ENCODE measurements at places on chromosomes 3 and 15.

DNA sequence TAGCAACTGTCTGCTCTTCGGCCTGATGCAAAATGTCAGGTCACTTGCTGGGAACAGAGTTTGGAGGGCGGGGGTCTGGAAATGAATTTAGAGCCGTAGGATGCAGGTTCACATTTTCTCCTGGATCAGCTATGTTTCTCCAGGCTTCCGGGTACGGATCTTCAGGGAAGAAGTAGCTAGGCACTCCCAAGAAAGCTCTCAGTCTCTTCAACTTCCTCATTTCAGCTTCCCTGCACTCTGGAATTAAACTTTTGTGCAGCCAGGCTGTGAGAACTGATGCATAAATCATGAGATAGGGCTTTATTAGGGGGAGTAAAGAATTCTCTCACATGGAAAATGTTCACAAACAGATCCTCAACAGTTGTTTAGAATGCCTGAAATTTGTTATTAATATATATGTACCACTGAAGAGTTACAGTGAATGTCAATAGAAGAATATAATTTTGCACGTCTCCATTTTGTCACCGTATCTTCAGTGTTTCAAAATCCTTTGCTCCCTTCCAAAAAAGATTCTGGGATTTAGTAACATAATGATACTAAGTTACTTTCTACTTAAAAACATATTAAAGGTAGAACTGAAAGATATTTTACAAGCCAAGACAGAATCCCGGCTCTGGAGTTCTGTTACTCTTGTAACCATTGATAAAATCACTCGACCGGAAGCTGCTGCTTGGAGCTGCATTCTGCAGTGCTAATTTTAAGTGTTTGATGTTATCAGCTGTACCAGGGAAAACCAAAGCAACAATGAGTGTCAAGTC is 178.5 kb upstream of the P2RY1 start:
- peak; percentile 5 for DNase-seq

DNA sequence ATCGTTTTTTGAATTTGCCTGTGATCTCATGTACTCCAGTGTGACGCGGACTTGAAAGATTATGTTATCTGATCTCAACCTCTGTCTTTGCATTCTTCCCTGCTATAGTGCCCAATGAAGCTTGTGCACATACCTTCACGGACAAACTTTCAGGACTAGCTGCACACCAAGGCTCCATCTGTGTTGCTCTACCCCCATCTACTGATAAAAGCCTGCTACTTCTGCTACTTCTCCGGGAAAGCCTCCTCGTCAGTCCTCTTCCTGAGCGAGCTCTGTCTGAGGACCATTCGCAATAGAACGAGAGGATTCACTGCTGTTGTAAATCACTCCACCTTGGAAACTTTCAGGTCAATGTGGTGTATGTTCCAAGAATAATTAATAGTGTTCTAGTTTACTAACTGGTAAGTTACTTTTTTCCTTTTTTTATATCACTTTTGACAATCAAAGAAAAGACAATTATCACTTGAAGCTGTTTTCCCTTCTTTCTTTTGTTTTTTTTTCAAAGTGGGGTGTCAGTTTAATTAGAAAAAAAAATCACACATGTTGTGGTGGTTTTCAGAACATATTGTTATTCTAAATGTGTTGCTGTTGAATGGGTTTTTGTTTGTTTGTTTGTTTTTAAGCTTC is 217.6 kb downstream of the ARRDC4 start:
- DNase-seq: peak; percentile 38

GRCh38 chr3:21665444-21666100 is 85.4 kb downstream of the ZNF385D start:
- DNase-seq: peak; percentile 42

GRCh38 chr3:11995120-11995519 is 9.1 kb upstream of the SYN2 start:
- DNase-seq: no peak

DNA sequence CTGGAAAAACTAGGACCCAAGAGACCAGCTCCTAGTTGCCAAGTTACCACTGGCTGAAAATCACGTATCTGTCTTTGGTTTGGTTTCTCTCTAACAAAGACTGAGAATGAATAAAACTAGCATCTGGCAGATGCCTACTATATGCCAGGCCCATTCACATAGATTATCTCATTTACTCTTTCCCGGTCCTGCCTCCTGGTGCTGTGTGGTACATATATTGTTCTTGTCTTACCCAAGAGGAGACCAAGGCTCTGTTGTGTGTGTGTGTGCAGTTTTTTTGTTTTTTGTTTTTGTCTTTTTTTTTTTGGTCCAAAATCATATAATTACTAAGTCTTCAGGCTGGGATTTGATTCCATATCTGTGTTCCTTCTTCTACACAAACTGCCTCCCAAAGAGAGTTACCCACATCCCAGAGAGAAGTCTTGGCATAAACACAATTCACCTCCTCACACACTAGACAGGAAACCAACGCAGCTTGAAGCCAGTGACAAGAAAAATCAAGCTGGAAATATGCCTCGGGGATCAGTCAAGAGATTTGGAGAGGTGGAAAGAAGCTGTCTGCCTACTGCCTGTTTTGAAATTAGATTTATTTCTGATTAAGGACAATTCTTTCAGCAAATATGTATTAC is 891 bp downstream of the AHSG start:
- peak; percentile 5 for DNase-seq

- DNase-seq: no peak
These were observed 71.1 kb downstream of the SENP2 start for GRCh38 chr3:185657211-185657610.

GRCh38 chr3:101999177-101999779 is 150.0 kb downstream of the NFKBIZ start:
- peak; percentile 83 for DNase-seq

- DNase-seq: no peak
These were observed 110.8 kb upstream of the RAD18 start for GRCh38 chr3:9074079-9074478.

DNA sequence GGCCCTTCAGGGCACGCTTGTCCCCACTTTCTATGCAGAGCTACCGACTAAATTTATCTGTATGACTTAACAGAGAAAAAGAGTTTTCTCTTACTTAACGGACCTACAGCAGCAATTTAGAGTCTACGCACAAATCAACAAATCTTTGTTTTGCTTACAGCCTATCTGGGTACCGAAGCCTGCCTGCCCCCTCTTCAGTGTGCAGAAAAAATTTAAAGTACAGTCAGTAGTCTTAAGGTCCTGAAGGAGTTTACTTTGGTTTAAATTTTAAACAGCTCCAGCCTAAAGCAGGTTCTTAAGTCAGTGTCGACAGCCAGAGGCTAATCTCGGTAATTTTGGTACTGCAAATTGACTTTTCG is 570 bp downstream of the SACM1L start:
- no peak for DNase-seq

DNA sequence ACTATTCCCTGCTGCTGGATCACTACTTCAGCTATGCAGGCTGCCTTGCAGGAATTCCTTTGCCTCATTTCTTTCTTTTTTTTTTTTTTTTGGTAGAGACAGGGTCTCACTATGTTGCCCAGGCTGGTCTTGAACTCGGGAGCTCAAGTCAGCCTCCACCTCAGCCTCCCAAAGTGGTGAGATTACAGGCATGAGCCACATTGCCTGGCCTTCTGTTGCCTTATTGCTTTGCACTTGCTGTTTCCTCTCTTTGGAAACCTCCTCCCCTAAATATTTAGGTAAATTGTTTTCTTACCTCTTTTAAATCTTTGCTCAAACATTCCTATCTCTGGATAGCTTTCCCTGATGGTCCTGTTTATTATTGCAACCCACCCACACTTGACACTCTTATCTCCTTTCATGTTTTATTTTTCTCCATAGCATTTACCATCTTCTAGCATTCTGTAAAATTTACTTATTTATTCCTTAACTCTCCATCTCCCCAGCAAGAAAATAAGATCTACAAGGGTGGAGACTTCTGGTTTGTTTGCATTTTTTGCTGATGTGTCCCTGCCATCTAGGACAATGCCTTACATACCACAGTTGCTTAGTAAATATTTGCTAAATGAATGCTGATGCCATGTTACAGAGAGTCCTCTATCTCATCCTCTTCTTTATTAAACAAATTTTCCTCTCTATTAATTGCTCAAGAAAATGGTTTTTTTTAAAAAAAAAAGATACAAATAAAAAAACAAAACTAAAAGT is 134.8 kb downstream of the P2RY1 start:
- DNase-seq: peak; percentile 19

GRCh38 chr15:73843787-73844186 is 29.6 kb upstream of the TBC1D21 start:
- DNase-seq: no peak

- DNase-seq: no peak
These were observed 3.4 kb upstream of the TRIM71 start for GRCh38 chr3:32814361-32814760.

DNA sequence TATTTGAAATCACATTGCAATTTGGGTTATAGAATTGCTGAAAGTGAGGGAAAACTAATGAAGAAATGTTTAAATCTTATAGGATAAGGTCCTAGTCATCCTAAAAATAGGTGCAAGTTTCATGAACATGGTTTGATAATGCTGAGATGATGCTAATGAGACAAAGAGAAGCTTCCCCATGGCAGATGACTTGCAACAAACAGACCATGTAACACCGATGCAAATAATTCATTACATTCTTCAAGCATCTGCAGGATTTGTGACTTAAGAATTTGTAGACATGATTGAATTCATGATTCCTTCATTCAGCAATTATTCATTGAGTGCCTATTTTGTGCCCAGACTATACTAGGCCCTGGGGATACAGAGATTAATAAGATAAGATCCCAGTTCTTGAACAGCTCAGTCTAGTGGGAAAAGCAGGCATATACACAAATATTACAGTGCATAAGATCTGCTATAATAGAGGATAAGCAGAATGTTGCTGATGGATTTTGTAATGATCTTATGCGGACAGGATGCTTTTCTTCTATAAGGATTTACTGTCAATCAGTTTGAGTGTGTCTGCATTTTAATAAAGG is 367.9 kb upstream of the GBE1 start:
- no peak for DNase-seq

- no peak for DNase-seq
These were observed 102.0 kb downstream of the IGF2BP2 start for GRCh38 chr3:185722881-185723280.

GRCh38 chr3:150958683-150959082 is 13.8 kb downstream of the CLRN1 start:
- DNase-seq: no peak

DNA sequence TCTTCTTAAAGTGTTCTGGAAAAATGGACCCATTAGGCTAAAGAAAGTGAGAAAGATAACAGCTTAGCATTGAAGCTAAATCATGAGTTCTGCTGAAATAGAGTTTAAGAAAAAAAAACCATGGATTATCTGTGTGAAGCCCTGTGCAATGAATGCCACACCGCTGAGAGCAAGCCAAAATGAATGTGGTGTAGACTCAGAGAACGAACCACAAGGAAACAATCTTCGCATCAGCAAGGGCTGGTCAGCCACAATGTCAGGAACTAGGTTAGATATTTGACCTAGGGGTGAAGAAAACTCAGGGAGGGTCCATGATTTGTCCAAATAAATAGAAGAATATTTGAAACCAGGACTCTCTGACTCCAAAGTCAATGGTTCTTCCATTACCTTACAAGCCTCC is 91.4 kb upstream of the MEX3B start:
- DNase-seq: peak; percentile 64

DNA sequence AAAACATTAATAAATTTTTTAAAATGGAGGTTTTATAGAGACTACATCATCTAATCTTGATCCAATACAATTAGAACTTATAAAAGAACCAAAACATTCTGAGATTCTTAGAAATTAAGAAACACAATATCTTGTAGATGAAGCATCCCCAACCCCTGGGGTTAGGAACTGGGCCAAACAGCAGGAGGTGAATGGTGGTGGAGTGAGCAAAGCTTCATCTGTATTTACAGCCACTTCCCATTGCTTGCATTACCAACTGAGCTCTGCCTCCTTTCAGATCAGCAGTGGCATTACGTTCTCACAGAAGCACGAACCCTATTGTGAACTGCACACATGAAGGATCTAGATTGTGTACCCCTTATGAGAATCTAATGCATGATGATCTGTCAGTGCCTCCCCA is 36.3 kb downstream of the KNL1 start:
- DNase-seq: peak; percentile 36

- no peak for DNase-seq
These were observed 363 bp downstream of the EMC3 start for GRCh38 chr3:9986230-9986725.

DNA sequence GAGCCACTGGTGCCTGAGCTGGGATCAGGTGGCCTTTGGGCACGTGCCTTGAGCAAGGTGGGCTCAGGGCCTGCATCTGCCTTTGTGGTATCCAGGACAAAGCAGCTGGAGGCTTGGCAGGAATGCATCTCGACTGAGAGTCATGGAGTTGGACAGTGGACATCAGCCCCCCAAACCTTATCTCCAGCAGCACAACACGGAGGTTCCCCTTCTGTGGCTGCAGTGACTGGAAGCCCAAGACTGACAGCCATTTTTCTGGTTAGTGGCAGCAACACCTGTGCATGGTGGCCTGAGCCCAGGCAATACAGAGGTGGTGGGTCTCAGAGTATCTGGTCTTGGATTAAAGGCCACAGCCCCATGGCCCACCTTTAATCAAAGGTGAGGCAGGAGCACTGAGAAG is 27.8 kb upstream of the TSEN2 start:
- DNase-seq: no peak

GRCh38 chr3:193773266-193774220 is 180.5 kb downstream of the OPA1 start:
- DNase-seq: no peak

- DNase-seq: no peak
These were observed 436.8 kb downstream of the MFSD1 start for GRCh38 chr3:159238646-159239045.

- peak; percentile 36 for DNase-seq
These were observed 52.8 kb downstream of the FAM43A start for GRCh38 chr3:194738254-194739093.

DNA sequence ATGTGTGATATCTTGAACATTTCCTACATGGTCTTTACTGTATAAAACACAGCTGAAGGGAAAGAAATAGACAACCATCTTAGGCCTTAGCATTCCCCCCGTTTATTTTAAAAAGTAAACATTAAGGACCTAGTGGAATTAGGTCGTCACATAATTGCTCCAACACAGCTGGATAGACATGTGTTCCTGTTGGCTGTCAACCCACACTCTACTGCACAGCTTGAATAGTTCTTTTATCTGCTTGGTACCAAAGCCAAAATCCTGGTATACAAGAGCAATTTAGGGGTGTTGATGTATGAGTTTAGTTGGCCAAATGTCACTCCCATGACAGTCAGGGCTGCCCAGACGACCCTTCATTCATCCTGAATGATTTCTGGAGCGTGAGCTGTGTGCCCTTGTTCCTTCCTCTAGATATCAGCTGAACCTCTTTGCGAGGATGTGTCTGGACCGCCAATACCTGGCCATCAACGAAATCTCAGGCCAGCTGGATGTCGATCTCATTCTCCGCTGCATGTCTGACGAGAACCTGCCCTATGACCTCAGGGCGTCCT is 179.7 kb downstream of the ITPR1 start:
- DNase-seq: no peak
